ENCODE measurements at places on chromosomes 6 and 20.
A peak's percentile ranks its signal among the peaks of the same experiment; 100 is the strongest.

GRCh38 chr20:63499338-63499969 is 571 bp upstream of the EEF1A2 start:
- no peak for DNase-seq

GRCh38 chr20:10521068-10521831 is 86.1 kb downstream of the SLX4IP start:
- DNase-seq = no peak

- no peak for DNase-seq
These were observed 71.1 kb downstream of the CDH22 start for GRCh38 chr20:46237227-46237626.

DNA sequence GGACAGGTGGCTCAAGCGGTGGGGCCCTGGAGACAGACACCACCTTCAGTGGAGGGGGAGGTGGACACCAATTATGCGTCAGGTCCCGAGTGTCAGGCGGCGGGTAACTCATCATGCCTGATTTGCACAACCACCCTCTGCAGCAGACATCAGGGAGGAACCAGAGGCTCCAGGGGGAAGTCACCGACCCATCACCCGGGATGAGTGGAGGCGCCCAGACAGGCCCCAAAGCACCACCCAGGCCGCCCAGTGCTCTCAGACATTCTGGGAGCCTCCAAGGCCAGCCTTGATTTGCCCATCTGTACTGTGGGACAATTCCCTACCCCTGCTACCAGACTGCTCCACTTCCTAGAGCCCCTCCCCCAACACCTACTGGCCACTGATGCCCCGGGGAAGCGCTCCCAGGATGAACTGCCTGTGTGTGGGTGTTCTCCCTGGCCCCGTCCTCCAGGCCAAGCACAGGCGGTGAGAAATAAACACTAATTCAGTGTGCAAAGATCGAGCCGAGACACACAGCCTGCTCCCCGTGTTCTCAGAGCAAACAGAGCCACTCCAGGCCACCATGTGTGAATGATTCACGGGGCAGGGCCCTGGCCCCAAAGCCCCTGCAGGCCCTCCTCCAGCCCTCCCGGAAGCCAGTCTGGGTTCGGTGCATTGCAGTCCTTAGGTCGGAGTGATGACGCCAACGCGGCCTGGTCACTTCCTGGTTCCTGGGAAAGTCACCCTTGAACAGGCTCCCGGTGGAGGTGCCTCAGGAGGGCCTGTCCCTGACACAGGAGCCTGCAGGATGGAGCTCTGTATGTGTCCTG is 107.2 kb downstream of the ASXL1 start:
- DNase-seq = peak; percentile 38

- DNase-seq = no peak
These were observed 26.9 kb upstream of the MOCS1 start for GRCh38 chr6:39961178-39961577.

DNA sequence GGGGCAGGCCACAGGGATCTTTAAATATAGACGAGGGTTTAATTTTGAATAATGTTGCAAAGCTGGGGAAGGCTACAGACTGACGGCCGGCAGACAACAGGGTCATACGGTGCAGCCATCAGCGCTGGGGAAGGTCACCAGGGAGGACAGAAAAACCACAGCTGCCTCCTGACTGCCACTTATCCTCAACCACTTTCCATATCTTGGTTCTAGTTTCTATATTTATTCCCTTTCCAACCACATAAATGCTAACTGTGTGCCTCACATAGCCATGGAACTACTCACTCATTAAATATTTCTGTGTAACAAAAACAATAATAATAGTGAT is 85.7 kb upstream of the AGPAT4 start:
- DNase-seq = no peak

- no peak for DNase-seq
These were observed 125.0 kb downstream of the ZMYND8 start for GRCh38 chr20:47231382-47232039.

GRCh38 chr6:103870970-103871369 is 988.7 kb downstream of the HACE1 start:
- no peak for DNase-seq

- DNase-seq = no peak
These were observed 116.6 kb downstream of the PLCB4 start for GRCh38 chr20:9185511-9185910.

GRCh38 chr20:40111282-40111681 is 577.8 kb downstream of the MAFB start:
- DNase-seq = no peak

- peak; percentile 68 for DNase-seq
These were observed 4.0 kb downstream of the CITED2 start for GRCh38 chr6:139370283-139370998.

- DNase-seq = no peak
These were observed 39.4 kb upstream of the PMEPA1 start for GRCh38 chr20:57749131-57749690.

DNA sequence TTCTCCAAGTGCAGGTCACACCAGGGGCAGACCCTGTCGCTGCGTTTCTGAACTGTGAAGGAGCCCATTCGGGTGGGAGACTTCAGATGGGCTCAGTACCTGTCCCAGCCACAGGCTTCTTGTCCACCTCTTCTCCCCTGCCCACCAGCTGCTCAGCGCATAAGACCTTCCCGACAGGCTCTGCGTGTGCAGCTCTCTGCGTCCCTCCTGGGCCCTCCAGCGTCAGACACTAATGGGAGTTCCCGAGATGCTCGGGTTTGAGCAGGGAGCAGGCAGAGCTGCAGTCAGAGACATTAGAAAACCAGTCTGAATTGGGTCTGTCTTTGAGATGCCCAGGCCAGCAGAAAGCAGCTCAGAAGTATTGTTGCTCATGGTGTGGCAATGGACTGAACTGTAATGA is 50.4 kb downstream of the TCP11 start:
- DNase-seq = no peak

GRCh38 chr20:325889-326644 is 715 bp downstream of the SOX12 start:
- peak; percentile 68 for DNase-seq

- DNase-seq = no peak
These were observed 25.5 kb upstream of the FKBP1A start for GRCh38 chr20:1418350-1418749.

- peak; percentile 63 for DNase-seq
These were observed 7.3 kb upstream of the ULBP2 start for GRCh38 chr6:149934249-149935156.

DNA sequence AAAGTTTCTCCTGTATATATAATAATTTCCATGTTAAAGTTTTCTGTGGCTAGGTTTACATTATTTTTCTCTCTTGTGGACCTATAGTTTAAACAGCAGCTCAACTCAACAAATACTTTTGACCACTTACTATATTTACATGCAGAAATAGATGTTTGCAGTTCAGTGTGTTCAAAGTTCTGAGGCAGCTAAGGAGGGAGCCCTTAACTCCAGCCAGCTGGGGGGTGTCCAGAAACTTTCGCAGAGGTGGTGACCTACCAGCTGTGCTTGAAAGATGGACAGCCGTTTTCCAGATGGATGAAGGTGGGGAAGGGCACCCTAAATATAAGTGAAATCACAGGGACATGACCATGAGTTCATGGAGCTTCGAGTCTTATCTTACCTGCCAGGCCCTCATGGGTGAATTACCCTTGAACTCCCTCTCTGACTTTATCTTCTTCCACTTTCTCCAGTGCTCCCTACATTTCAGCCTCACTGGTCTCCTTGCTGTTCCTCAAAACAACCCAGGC is 33.4 kb downstream of the DHX35 start:
- DNase-seq = no peak

DNA sequence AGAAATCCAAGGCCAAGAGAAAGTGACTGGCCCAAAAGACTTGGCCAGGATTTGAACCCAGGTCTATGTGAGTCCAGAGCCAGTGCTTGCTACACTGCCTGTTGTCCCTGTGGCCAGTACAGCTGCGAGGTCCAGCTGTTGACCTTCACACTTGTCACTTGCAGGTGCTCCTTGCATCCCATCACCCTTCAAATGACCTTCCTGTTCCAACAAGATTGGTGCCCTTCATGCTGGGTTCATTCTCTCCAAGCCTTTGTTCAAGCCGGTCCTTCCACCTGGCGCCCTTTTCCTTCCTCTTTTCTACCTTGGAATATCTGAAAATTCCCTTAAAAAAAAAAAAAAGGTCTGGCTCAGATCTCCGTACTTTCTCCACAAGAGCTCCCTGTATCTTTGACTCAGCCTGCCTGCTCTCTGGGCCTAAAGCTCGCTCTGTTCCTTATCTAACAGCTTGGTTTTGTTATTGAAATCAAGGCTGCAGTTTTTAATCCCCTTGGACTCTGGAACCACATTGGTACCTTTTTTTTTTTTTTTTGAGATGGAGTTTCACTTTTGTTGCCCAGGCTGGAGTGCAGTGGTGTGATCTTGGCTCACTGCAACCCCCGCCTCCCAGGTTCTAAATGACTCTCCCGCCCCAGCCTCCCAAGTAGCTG is 22.2 kb upstream of the MRPS18A start:
- DNase-seq = no peak

DNA sequence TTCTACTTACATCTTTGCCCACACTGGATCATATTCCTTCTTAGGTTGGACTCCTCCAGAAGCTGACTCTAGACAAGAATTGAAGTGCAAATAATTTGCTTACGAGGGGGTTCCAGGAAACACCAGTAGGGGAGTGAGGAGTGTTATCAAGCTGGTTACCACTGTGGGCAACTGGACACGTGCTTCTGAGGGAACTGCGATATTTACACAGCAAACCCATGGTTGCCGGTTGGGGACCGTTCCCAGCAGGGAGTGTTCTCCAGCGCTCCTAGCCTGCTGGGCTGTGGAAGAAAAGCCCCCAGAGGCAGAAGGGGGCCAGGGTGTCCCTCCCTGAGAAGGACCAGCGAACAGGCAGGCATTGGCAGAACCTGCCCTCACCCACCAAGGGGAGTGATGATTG is 21.7 kb downstream of the MDFI start:
- DNase-seq = no peak

GRCh38 chr6:125250511-125250910 is 51.3 kb downstream of the HDDC2 start:
- no peak for DNase-seq

DNA sequence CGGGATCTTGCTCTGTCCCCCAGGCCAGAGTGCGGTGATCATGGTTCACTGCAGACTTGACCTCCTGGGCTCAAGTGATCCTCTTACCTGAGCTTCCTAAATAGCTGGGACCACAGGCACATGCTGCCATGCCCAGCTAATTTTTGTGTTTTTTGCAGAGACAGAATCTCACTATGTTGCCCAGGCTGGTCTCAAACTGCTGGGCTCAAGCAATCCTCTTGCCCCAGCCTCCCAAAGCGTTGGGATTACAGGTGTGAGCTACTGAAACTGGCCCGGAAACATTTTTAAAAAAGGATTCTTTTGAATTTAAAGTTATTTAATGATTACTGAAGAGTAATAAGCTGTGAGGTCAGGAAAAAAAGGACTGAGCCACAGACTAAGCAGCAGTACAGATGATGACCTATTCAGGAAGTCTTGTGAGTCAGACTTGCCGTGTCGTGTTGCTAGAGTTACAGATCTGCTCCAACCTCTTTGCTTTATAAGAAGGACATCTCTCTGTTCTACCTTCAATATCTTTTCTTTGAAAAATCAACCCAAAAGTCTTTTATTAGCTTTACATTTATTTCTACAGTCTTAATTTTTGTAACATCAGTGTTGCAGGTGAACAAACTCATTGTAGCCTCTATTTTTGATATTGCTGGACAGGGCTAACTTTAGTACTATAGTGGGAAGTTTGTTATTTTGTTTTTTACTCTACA is 108.7 kb downstream of the NCOA3 start:
- DNase-seq = no peak

DNA sequence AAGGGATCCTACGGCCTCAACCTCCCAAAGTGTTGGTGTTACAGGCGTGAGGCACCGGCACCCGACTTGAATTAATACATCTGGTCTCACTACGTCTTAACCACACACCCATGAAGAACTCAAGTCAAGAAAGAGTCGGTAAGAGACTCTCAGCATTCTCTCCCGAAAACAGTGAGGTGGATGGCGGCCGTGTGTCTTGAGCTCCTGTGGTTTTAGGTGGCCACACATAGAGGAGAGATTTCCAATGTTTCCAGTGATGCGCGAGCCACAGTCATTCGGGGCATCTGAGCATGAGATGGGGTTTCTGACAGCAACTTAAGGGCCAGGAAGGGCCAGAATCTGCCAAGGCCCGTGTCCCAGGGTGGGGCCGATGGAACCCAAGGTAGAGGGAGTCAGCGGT is 766.4 kb upstream of the DEFB115 start:
- no peak for DNase-seq

DNA sequence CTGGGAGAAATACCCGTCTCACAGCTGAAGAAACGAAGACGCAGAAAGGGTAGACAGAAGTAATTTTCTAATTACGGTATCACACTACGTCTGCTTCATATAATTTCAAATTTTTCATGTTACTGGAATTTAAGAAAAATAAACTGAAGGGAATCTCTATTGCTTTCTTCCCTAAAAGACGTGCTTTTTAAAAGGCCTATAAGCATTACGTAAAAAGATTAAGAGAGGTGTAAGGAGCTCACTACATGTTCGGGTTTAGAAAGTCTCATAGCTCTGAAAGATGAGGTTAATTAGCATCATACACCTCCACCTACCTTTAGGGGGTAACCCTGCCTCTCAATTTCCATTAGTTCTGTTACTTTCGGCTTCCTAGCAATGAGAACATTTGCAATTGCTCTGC is 787 bp upstream of the PLAGL1 start:
- no peak for DNase-seq

DNA sequence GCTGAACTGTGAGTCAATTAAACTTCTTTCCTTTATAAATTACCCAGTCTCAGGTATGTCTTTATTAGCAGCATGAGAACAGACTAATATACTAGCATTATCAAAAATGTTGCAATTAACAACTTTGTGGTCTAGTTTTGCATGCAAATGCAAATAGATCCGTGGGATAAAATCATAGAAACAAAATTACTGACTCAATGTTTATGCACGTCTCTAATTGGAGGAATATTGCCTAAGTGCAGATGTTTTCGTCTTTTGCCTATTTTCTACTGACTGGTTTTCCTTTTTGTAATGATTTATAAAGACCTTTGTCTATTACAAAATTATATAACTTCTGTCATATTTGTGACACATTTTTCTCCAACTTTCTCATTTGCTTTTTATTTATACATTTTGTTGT is 51.9 kb downstream of the SYNE1 start:
- no peak for DNase-seq

DNA sequence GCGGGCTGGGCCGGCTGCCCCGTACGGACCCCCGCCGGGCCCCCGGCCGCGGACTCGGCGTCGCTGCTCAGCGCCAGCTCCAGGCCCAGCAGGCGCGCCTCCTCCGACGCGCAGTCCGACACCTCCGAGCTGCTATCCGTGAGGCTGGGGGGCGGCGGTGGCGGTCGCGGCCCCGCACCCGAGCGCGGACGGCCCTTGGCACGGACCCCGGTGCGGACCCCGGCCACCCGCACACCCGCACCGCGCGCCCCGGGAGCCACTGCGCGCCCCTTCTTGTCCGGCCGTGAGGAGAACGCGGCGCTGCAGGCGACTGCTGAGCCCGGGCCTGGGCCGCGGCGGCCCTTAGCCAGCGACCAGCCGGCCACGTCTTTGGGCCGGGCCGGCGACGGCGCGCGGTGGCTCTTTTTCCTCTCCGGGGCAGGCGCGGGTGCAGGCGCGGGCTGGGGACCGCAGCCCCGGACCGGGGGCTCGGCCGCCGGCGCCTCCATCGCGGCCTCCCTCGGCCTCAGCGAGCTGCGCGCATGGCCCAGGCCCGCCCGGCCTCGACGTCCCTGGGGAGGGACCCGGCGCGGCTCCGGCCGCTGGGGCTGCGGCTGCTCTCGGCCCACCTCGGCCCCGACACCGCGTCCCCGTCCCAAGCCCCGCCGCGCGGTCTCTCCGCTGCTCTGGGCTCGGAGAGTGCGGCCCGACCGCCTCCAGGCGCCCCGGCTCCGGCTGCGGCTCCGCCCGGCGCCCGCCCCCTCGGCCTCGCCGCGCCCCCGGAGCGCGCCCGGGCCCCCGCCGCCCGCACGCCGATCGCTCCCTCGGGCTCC is 12.9 kb upstream of the TLDC2 start:
- DNase-seq = no peak
